ENCODE measurements at places on chromosomes 2 and 18. TPM values are rescaled to one million over a fixed set of nuclear protein-coding genes. Genes with fewer than 3 reads are reported as not detected.

Gene PHOSPHO2
- 3.0 TPM for total RNA-seq

Gene TGOLN2
- 90.8 TPM for total RNA-seq

GRCh38 chr2:16777123-16777870 is 111.7 kb upstream of the CYRIA start:
- no peak overlapping the region for H3K27ac ChIP-seq
- no peak overlapping the region for H3K4me3 ChIP-seq
- no peak for DNase-seq
- no peaks in the 10 kb centered on the region for H3K27me3 ChIP-seq
- H3K36me3 ChIP-seq: no peaks in the 10 kb centered on the region
- peaks cover 3% of the 10 kb centered on the region for H3K4me1 ChIP-seq

DNA sequence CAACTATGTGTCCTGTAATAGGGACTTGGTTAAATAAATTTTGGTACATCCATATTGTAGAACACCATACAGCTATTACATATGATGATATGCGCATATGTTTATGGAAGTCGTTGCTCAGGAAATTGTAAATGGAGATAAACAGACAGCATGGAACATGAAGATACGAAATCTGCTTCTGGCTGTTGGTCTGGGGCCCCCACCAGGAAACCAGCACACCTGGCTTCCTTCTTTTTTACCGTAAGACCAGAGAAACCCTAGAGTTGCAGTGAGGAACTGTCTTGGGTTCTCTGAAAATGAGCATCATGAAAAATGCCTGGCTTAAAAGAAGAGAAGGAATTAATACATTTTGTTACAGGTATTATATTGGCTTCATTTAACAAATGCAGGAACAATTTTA is 40.8 kb downstream of the SPTBN1 start:
- H3K36me3 ChIP-seq: no peaks in the 10 kb centered on the region
- H3K4me3 ChIP-seq: no peak overlapping the region
- no peaks in the 10 kb centered on the region for H3K27me3 ChIP-seq
- H3K27ac ChIP-seq: no peak overlapping the region
- H3K4me1 ChIP-seq: no peaks in the 10 kb centered on the region

Gene COLEC12
- 11.6 TPM for total RNA-seq

Gene GKN1
- total RNA-seq: not detected

DNA sequence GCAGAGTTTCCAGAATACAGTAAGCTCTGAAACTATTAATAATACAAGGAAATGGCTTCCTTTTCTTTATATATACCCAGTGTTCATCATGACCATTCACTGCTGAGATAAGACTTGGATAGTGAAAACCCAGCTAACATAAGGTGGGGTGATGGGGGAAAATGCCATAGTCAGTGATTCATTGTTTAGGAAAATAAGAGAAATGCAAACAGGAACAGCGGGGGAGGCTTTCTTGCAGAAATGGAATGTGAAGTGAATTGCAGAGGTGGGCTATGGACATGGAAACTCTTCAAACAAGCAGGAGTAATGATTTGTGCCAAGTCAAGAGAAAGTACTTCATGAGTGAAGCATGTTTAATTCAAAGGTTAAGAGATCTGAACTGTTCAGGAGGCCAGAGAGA is 519.4 kb downstream of the TDRD15 start:
- no peak overlapping the region for H3K4me3 ChIP-seq
- H3K4me1 ChIP-seq: no peaks in the 10 kb centered on the region
- no peaks in the 10 kb centered on the region for H3K36me3 ChIP-seq

Gene CCDC148
- total RNA-seq: 2.4 TPM

Gene WDCP
- 17.4 TPM for total RNA-seq

DNA sequence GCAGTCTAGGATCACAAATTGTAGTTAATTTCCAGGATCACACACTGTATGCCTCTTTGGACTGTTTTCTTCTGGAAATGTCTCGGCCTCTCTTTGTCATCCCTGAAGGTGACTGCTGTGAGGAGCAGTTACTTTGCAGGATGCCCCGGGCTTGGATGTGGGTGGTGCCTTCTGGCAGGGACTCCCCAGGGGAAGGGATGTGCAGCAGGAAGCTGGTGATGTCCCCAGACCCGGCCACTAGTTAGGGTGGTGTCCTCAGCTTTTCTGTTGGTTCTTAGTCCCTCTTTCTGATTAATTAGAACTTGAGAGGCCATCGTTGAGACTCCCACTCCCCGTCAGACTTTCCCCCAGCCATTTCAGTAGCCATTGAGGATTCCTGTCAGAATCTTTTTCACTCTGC is 286.6 kb upstream of the HDAC4 start:
- H3K27me3 ChIP-seq: no peaks in the 10 kb centered on the region
- no peak overlapping the region for H3K27ac ChIP-seq
- H3K4me3 ChIP-seq: no peak overlapping the region
- H3K36me3 ChIP-seq: no peaks in the 10 kb centered on the region
